Stimulated activated CD4-positive, alpha-beta T cell treated with anti-CD3 and anti-CD28 coated beads, Interleukin-12 subunit alpha, Interleukin-12 subunit beta, amount 100 ng/mL, for 24 hours (primary cell): ENCODE measurements at places on chromosomes 13 and 19.
A peak's percentile ranks its signal among the peaks of the same experiment; 100 is the strongest.

GRCh38 chr13:98509271-98510155, 67.4 kb downstream of the STK24 start:
- no peak for DNase-seq

DNA sequence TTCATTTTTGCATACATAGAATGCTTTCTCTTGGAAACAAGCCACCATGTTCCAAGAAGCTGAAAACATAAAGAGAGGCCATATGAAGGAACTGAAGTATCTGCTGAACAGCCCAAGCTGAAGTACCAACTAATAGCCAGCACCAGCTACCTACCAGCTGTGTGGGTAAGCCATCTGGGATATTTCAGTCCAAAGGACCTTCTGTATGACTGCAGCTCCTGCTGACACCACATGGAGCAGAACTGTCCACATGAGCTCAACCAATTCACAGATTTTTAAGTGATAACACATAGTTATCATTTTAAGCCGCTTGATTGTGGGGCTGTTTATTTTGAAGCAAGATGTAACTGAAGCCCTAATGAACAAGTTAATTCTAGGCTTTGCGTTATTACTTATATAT, 621.1 kb upstream of the KLHL1 start:
- DNase-seq, result no peak

DNA sequence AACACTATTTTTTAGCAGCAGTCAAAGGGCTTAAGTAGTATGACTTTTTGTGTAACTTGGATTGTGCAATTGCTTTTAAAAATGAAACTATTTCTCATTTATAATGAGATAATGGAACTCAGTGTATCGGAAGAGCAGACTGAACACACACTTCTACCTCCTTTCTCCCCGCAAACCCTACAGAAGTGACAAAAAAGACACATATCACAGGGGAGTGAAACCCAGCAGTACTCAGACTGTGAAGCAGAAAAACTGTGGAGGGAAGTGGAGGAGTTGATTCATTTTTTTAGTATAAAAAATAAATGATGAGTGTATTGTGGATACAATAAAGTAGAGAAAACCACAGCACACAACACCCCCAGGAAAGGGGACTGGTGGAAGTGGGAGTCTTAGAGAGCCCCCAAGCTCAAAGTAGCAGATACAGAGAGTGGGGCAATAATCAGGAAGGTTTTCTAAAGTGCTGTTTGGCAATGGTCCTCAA, 9.7 kb downstream of the LPAR6 start:
- no peak for DNase-seq

DNA sequence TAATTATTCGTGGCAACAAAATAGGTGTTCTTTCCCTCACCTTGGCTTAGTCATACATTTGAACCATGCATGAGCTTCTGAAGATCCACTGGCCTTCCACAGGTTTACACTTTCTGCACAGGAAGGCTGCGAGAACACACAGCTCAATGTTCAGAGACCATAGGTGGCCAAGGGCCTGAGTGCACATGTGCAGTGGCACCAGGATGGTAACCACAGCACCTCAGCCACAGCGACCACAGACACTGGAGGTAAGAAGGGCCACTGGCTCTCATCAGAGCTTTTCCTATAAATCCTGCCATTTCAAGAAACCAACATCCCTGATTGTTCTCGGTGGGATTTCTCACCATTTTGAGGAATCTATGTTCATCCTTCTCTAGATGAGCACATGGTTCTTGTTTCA, 1.6 kb downstream of the DCLK1 start:
- DNase-seq, result no peak

- DNase-seq, result no peak
Observed at GRCh38 chr13:29674532-29674931, 79.0 kb upstream of the SLC7A1 start.

DNA sequence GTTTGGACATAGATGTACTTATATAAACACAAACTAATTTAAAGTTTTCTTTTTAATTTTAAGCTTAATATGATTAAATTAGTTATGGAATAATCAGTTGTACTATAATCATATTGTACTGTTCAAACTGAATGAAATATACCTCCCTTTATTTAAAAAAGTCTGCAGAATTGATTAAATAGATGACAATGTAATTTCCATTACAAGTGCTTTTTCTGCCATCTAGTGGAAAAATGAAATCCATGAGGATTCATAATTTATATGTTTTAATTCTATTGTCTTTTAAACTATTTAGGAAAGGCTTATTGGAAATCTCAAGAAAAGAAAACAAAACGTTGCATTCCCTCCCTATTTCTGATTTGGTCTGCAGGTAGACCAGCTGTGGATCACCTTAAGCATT, 30.9 kb downstream of the MZT1 start:
- DNase-seq, result no peak

- peak; percentile 34 for DNase-seq
Observed at GRCh38 chr13:100506154-100506553, 82.4 kb downstream of the GGACT start.

DNA sequence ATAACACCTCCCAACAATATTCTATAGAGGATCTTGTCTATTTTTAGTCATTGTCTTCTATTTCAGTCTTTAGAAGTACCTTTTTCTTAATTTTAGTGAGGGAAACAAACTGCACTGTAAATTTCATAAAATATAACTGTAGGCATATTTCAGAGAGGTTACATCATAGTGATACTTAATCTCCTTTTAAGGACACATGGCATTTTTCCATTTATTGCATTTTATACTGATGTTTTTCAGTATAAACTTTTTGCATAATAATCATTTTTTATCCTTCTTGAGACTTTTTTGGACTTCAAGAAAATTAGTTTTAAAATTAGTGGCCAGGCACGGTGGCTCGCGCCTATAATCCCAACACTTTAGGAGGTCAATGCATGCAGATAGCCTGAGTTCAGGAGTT, 6.6 kb downstream of the ZNF700 start:
- DNase-seq, result no peak

- DNase-seq, result no peak
Observed at GRCh38 chr19:5590151-5590864, 22.6 kb upstream of the TINCR start.

DNA sequence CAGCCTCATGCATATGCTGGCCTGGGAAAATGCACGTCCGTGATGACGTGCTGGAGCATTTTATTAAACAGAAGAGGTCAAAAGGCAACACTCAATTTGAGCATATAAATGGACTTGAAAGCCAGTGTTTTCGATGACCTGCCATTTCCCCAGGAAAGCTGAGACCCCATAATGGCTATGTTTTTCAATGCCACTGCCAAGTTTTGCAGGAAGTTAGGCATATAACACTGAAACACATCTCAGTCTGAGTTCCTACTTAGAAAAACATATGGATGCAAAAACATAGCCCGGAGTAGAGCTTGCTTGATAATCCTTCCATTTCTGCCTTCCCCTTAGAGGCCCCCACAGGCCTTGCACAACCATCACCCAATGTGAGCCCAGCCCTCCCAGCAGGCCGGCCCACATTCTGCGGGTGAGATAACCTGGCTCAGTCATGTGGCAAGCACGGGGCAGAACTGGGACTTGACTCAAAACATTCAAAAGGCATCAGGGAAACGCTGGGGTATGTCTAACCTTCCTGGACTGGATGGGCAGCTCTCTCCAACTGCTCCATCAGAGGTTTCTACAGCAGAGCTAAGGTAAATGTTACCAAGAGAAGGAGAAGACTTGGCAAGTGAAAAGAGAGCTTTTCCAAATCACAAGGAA, 24.9 kb downstream of the EPS15L1 start:
- no peak for DNase-seq

DNA sequence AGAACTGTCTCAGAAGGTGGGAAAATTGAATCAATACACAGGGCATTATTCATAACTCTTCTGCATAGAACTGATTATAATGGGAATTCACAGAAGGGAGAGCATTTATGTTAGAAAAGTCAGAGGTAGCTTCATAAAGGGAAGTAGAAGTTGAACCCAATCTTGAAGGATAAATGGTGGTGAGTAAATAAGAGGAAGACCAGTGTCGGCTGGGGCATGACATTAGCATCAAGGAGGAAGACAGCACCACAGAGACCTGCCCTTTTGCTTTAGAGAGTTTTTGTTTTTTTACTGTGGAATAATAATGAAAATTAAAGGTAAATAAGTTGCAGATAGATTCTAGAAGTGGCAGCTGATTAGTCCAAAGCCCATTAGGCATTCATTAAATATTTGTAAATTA, 21.9 kb downstream of the CDC16 start:
- DNase-seq, result no peak

DNA sequence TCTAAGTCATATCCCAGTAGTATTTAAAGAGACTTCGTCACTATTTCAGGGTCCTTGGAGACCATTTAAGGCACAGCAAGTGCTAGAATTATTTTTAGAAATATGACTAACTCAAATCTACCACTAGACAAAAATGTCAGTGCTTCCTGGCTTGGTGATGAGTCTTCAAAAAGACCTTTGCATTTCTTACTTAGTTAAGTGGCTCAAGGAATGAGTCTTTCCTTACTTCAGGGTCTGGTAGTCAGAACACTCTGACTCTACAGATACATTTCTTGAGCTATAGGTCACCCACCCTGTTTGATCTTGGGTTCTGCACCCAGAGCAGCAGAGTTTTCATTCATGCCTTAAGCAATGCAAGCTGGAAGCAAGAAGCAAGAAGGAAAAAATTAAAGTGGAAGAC, 191.0 kb upstream of the HTR2A start:
- DNase-seq, result no peak

DNA sequence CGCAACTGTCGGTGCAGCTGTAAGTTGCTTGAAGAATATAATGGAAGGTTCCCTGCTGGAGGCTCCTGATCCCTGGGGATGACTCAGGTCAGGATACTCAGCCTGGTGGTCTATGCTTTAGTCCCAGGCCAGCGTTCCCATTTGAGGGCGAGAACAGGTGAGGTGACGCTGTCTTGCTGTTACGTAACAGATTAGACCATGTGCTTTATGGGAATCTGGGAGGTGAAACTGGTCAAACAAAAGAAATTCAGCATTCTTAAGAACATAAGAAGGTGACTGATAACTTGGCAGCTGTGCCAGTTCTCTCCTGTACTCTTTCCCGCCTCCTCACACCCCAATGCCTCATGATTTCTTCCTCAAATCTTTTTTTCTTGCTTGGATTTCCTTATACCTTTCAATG, at the start of gene CXCL17:
Gene CXCL17, minus strand, starts transcription at position 114 of the 400 bp plus-strand sequence. CDS start 114 bp downstream, outside the sequence.
- DNase-seq, result no peak

- DNase-seq, result no peak
Observed at GRCh38 chr13:49890376-49890775, 45.8 kb downstream of the SPRYD7 start.

GRCh38 chr19:36008336-36008978, at the start of gene SYNE4:
TSS of gene SYNE4 (minus strand) at chr19:36008813. CDS start at chr19:36008681, 132 bp downstream.
- DNase-seq, result no peak

DNA sequence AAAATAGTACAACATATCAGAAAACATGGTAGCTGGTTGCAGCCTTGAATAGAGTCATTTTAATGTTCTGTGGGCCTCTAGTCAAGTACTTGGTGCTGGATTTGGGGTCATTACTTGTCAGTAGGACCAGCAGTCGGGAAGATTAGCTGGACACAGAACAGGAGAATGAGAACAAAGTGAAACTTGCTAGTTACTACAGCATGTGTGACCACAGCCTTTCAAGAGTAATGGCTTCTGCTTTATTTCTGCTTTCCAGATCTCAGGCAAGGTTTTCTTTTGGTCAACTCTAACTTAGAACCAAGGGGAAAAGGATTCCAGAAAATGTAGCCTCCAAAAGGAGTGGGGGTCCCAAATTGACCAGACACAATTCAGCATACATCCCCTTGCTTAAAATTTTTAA, 17.1 kb upstream of the VWA8 start:
- no peak for DNase-seq

DNA sequence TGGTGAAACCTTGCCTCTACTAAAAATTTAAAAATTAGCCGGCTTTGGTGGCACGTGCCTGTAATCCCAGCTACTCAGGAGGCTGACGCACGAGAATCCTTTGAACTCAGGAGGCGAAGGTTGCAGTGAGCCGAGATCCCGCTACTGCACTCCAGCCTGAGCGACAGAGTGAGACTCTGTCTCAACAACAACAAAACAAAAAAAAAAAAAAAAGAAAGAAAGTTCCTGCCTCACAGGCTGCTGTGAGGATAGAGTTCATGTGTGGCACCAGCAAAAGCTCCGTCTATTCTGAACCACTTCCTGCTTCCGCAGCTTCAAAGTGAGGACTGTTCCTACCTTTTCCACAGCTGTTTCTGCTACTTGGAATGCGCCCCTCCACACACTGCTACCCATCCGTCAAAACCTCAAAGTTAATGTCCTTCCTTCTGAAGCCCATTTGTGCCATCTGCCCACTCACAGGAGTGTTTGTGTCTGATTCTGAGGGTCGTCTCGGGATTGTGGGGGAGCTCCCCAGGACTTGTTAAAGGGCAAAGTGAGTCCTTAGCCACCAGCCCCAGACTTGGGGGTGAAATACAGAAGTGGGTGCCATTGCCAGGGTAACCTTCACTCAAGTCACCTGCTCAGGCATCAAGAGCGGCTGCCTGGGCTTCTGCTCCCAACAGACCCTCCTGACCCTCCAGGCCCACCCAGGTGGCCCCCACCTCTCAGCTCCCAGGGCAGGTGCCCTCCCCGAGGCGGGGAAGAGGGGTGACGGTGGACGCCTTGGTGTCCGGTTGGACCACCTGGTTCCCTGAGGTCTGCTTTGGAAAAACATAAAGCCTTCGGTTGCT, 2.9 kb downstream of the MFSD12 start:
- no peak for DNase-seq

GRCh38 chr13:97658556-97658955, 224.6 kb downstream of the RAP2A start:
- DNase-seq, result no peak

DNA sequence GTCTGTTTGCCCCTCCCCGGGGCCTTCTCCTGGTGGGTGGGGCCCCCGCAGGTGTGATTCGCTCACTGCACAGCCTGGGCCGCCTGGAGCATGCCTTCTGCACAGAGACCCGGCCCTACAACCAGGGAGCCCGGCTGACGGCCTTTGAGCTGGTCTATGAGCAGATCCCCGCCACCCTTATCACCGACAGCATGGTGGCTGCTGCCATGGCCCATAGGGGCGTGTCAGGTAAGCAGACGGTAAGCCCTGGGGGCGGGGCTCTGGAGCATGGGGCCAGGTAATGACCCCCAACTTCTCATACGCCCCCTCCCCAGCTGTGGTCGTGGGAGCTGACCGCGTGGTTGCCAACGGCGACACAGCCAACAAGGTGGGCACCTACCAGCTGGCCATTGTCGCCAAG, 4.2 kb downstream of the MRI1 start:
- no peak for DNase-seq

GRCh38 chr13:44574466-44574855, 1.7 kb downstream of the TSC22D1 start:
- DNase-seq, result no peak

- no peak for DNase-seq
Observed at GRCh38 chr13:53137779-53138178, 109.2 kb downstream of the OLFM4 start.

GRCh38 chr13:112247471-112248405, 128.4 kb upstream of the SPACA7 start:
- no peak for DNase-seq

GRCh38 chr13:72823724-72824123, 41.8 kb downstream of the PIBF1 start:
- DNase-seq, result no peak
